ENCODE measurements at places on chromosomes 7 and 10. TPM values are rescaled to one million over a fixed set of nuclear protein-coding genes. Genes with fewer than 3 reads are reported as not detected.

GRCh38 chr7:98821348-98821747 is 48.5 kb downstream of the TMEM130 start:
- no peak for DNase-seq

ZNF736 gene
- 8.5 TPM for total RNA-seq

ZNHIT1 gene
- 74.3 TPM for total RNA-seq

NODAL gene
- total RNA-seq: not detected

Measured in upper lobe of left lung (tissue), 6 donors.